ENCODE measurements at places on chromosomes 7 and 10.
A peak's percentile ranks its signal among the peaks of the same experiment; 100 is the strongest.

DNA sequence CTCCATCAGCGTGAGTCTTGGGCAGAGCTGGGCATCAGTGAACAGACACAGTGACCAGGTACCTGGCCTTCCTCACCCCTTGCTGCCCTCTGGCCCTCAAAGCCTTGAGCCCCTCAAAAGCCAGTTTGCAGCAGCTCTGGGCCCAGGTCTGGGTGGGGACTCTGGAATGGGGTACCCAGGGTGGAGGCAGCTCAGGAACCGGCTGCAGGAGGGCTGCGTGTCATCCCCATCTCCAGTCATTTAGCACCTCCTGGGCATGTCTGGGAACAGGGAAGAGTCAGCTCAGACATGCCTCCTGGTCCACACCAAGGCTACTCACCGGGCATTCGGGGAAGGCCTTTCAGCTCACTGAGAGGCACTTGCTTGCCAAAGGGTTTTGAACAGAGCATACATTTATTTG lies 503.3 kb downstream of the TCERG1L start:
- no peak for DNase-seq

GRCh38 chr10:98331885-98332284 lies 63.9 kb upstream of the LOXL4 start:
- no peak for DNase-seq

DNA sequence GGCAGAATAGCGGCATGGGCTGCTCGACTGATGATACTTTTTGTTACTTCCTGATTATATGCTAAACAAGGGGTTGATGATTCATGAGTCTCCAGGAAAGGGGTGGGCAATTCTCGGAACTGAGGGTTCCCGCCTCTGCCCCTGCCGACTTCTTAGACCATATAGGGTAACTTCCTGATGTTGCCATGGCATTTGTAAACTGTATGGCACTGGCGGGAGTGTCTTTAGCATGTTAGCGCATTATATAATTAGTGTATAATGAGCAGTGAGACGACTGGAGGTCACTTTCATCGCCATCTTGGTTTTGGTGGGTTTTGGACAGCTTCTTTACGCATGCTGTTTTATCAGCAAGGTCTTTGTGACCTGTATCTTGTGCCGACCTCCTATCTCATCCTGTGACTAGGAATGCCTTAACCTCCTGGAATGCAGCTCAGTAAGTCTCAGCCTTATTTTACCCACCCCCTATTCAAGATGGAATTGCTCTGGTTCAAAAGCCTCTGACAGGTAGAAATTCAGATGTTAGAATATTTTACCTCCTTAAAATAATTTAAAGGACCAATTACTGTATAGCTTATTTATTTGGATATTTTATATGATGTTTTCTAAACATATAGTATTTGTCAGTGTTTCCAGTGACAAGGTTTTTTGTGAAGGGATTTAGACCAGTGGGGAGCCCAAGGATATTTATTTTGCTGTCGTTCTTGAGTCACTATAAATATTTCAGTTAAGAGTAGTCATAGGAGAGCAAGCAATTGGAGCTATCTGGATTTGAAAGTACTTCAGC lies 90.1 kb upstream of the PIK3CG start:
- DNase-seq = peak; percentile 46

DNA sequence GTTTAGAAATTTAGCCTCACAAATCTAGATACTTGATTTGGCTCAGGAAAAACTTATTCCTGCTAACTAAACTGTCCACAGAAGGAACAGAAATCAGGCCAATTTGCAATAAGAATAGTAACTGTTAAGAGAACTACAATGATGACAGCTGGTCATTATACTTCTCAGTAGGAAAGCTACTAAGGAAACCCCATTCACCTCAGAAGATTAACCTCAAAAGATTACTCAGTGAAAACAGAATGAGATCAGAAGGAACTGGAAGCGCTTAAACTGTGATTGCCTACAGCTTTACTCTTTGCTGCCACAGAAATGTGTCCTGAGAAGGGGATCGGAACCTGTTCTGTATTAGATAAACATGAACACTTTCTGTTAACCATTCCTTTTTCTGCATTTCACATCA lies 24.3 kb upstream of the DNAJB12 start:
- DNase-seq = no peak

GRCh38 chr7:111083413-111083812 lies 7.5 kb upstream of the LRRN3 start:
- peak; percentile 58 for DNase-seq

DNA sequence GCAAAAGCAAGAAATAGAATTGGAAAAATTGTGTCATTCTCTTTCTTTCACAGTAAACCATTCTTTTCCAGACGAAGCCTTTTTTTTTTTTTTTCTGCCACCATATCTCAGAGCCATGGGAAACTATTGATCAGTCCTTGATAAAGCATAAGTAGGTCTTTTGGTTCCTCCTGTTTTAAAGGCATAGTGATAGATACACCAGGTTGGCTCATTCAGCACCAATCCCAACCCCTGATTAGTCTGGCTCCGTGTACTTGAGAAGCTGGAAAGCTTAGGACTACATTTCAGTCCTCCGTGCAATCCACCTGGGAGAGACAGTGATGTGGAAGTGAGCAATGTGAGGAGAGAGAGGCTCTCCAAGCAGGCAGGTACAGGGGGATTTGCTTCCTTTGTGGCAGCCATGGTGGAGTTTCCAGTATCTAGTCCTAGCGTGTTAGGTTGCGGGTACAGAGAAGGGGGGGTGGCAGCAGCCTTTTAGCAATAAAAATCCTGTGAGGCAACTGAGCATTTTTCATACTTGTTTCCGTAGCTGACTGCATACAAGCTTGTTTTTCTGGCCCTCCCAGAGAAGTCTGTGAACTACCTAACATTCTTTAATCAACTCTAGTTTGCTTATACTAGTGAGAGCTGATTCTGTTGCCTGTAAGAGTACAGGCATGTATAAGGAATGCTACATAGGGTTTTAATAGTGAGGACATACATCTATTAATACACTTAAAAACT lies 127.4 kb upstream of the CTTNBP2 start:
- DNase-seq = no peak

GRCh38 chr10:132802694-132803320 lies 16.9 kb upstream of the NKX6-2 start:
- DNase-seq = no peak

GRCh38 chr7:155495440-155496248 lies 37.7 kb downstream of the EN2 start:
- DNase-seq = no peak

DNA sequence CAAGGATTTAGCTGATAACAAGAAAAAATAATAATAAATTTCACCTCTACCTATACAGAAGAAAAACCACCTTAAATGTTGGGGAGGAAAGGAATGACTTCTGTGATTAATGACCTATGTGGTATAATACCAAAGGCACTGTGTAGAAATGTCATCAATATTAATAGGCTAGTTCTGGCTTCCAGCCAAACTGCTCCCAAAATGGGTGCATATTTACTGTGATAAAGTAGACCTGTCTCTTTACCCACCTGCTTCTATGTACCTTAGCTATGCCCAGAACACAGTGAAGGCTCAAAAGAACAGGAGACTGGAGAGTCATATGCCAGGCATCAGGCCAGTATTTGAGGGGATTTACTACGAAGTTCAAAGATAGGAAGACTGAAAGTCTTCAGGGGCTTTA lies 76.0 kb downstream of the ATE1 start:
- no peak for DNase-seq

DNA sequence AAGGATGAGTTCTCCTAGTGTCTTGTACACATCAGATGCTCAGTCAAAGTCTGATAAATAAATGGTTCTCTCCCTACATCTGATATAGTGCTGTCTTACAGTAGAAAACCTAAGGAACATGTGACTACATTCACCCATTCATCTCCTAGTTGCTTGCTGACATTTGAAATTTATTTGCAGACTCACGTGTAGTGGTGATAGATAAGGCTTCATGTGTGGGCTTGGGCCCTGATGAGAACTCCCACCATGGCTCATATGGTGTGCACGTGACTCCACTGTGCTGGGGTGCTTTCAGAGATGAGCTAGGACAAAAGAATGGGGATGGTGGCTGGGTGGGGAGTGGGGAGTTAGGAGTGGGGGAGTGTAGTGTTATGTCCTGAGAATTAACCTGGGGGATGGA lies 287.3 kb downstream of the RPS24 start:
- DNase-seq = no peak

Data from activated naive CD8-positive, alpha-beta T cell treated with anti-CD3 and anti-CD28 coated beads for 36 hours (primary cell).